NCI-H146 (cell line): ENCODE measurements at places on chromosomes 5 and 9.

DNA sequence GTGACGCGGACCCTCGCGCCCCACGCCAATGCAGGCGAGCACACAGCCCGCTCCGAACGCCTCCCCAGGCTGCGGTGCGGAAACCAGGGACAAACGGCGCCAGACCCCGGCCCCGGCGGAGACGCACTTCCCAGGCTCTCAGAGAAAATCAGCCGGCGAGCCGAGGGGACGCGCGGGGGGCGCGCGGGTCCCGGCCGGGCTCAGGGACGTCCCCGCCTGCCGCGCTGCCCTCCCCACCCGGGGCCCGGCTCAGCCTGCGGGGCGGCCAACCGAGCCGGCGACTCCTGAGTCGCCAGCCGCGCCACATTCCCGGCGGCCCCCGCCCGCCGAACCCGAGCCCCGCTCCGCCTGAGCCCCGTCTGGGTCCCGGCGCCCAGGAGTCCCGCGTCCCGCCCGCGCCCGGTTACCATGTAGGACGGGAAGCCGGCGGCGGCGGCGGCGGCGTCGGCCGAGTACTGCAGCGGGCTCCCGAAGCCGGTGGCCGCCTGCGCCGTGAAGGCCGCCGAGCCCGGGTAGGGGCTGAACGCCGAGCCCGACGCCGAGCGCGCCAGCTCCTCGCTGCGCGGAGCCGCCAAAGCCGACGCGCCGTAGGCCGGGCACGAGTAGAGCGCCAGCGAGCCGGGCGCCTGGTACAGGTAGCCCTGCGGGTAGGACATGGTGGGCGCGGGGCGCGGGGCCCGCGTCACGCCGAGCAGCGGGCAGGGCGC lies 566 bp downstream of the IRX2 start:
- DNase-seq, result no peak

DNA sequence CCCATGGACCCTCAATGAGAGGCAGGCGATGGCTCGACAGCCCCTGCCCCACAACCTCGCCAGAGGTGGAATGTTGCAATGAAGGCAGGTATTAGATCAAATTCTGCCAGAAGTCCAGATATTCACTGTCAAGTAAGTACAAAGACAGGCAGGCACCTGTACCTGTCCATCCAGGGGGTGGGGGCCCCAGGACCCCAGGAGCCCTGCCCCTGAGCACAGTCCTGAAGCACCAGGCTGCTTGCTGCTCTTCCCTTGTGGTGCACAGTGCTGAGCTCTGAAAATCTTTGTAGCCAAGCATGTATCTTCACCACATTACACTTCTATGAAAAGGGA lies 26.2 kb upstream of the HMCN2 start:
- DNase-seq, result no peak

DNA sequence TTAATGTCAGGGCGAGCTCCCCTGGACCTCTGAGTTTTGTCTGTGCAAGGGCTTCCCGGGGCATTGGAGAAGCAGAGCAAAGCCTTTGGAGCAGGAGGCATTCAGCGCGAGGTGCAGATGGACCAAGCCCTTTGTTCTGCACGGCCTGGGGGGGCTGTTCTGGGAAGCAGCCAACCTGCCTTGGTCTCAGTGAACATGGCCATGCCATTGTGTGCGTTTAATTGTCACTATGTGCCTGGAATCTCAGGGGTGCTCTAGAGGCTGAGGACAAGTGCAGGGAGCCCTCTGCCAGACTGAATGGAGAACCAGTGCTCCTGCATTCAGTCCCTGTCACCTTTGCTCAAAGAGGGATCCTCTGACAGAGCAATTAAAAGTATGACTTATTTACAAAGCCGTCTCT lies 329.4 kb downstream of the IRX1 start:
- DNase-seq, result no peak

GRCh38 chr9:97985058-97985861 lies 2.1 kb downstream of the ANP32B start:
- DNase-seq, result peak; percentile 23

DNA sequence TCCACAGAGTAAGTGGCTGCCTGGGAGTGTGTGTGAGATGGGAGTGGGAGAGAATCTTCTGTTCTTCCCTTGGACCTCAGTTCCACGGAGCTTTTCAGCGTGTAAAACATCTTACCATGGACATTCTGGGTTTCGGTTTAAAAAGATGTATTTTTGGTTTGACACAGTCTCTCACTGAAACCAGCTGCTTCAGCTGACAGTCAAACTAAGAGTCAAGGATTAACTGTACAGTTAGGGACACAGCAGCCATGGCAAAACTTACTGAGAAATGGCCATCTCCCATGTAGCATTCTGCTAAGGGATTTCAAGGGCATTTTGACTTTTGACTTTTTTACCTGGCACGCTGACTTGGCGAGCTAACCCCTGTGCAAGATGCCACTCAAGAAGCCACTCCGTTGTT lies 93.8 kb upstream of the IL12B start:
- no peak for DNase-seq

- DNase-seq, result peak; percentile 92
Observed at GRCh38 chr9:107749787-107750444, 260.3 kb upstream of the KLF4 start.

DNA sequence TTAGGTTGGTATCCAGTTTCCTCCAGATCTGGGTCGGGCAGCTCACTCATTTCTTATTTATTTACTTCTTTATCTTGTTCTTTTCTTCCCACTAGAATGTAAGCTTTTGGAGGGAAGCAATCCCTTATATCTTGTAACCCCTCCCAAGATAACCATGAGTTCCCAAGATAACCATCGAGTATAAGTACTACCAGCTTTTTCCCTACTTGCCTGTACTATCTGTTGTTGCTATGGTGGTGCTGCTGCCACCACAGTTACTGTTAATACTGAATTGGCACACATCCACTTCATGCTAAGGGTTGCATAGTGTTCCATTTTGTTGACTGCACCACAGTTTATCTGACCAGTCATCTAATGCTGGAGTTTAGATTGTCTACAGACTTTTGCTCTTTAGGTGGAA lies 19.9 kb downstream of the NUP214 start:
- no peak for DNase-seq

- DNase-seq, result no peak
Observed at GRCh38 chr9:100933656-100934055, 94.9 kb upstream of the PLPPR1 start.

- no peak for DNase-seq
Observed at GRCh38 chr9:78292026-78292425, 4.9 kb upstream of the PSAT1 start.

GRCh38 chr5:158320178-158320674 lies 461.3 kb upstream of the CLINT1 start:
- DNase-seq, result peak; percentile 3

DNA sequence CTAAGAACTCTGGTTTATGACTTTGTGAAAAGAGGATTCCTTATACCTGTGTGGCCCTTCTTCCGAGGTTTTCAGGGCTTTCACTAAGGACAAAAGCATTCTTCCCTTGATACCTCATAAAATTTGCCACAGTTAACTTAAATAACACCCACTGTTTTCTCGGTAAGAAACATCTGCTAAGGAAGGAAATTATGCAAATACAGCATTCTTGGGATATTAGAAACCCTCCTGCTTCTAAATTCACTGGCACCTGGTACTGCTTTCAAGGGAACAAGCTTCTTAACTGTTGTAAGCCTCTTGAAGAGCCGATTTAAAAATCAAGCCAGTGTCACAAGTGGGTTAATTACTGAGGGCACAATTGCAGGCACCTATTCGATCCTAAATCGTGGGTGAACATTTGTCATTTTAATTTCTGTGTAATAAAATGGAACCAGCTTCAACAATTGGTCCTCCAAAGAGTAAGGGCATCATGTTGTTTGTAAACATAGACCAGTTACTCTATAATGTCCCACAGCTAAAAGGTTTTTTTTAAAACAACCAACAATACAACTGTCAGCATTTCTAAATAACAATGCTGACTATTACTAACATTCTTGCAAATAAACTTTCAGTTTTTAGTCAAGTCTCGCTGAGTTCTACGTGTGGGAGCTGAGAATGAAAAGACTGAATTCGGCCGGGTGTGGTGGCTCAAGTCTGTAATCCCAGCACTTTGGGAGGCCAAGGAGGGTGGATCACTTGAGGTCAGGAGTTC lies 26.6 kb downstream of the AK3 start:
- DNase-seq, result no peak

DNA sequence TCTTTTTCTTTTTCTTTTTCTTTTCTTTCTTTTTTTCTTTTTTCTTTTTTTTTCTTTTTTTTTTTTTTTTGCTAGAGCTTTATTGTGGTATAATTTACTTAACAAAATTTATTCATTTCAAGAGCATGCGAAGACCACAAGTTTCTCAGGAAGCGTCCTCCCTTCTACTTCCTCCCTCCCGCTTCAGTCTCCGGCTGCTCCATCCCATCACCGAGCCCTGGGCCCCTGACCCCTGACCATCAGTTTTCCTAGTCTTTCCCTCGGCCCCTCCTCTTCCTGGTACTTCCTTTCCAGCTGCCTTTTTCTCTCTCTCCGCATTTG lies 34.7 kb downstream of the C9orf152 start:
- no peak for DNase-seq

- no peak for DNase-seq
Observed at GRCh38 chr5:37836235-37836591, 3.6 kb downstream of the GDNF start.

DNA sequence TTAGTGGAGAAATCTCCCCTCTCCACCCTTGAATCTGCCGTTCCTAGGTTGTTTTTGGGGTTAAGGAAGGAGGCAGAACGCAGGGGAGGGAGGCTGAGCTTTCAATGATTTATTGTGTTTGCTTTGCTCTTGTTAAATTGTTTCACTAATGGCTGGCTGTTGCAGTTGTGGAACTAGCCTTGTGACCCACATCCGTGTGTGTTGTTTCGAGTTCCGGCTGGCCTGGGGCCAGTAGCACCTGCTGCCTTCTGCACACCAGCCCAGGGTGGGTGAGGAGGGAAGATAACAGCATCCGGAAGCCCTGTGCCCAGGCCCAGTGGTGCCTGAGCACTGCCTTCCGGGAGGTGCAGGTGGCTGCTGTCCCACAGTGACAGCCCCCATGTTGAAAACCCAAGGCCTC lies 3.6 kb downstream of the ERGIC1 start:
- peak; percentile 85 for DNase-seq

GRCh38 chr9:107386396-107386795 lies 103.2 kb downstream of the KLF4 start:
- no peak for DNase-seq
